CD4-positive, alpha-beta T cell treated with Interleukin-12 subunit alpha and Interleukin-12 subunit beta, for 1 hour (primary cell): ENCODE measurements at places on chromosomes 11 and 22.

GRCh38 chr22:17087498-17088131 lies 2.8 kb downstream of the IL17RA start:
- DNase-seq = peak; percentile 67

- DNase-seq = no peak
These were observed 39.1 kb downstream of the DIXDC1 start for GRCh38 chr11:111976119-111976766.

DNA sequence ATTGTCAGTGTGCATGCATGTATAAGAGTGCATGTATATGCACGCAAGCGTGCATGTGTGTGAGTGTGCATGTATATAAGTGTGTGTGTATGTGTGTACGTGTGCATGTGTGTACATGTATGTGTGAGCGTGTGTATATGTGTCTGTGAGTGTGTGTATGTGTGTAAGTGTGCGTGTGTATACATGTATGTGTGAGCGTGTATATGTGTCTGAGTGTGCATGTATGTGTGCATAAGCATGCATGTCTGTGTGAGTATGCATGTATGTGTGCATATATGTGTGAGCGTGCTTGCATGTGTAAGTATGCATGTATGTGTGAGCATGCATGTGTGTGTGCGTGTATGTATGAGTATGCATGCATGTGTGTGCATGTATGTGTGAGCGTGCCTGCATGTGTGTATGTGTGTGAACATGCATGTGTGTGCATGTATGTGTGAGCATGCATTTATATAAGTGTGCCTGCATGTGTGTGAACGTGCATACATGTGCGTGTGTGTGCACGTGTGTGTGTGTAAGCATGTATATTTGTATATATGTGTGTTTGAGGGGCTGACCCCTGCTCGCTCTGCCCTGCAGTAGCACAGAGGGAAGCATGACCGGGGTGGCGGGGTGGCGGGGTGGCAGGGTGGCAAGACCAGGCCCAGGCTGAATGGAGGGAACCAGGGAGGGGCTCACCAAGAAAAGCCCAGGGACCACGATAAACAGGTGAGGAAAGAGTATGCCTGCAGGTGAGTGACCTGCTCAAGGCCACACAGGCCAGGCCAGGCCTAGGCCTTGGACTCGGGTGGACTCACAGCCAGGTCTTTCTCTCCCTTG lies 26.3 kb downstream of the CYTH4 start:
- DNase-seq = no peak

DNA sequence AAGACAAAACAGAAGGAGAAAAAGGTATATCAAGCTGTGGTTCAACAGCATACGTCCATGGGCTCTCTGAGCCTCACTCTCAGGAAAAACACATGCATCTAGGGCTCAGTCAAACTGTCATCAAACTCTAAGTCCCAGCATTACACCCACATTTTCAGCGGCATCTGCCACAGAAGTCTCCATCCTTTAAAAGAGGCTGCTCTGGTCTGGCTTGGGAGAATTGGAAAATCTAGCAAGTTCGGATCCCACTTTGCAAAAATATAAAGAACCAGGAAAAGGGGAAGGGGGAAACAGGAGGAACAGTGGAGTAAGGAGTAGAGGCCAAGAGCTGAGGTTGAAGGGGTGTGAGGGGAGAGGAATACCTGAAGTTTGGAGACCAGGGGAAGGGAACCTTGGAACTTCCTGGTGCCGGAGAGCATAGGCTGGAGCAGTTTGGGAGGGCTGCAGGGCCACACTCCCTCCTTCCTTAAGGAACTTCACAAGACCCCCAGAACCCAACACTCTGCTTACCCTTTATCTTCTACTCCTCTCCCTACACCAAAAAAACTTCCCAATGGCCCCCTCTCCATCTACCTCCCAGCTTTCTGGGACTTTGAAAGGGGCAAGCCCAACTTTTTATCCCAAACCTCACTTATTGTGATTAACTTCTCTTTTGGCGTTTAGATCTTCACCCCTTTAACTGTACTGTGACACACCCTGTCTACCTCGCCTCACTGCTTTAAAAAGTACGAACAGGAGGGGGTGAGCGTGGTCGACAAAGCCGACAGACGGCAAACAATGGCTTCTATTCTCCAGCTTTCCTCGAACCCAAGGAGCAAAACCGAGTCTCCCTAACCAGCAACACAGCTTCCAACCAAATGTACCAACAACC lies 4.0 kb downstream of the PAX6 start:
- DNase-seq = no peak

DNA sequence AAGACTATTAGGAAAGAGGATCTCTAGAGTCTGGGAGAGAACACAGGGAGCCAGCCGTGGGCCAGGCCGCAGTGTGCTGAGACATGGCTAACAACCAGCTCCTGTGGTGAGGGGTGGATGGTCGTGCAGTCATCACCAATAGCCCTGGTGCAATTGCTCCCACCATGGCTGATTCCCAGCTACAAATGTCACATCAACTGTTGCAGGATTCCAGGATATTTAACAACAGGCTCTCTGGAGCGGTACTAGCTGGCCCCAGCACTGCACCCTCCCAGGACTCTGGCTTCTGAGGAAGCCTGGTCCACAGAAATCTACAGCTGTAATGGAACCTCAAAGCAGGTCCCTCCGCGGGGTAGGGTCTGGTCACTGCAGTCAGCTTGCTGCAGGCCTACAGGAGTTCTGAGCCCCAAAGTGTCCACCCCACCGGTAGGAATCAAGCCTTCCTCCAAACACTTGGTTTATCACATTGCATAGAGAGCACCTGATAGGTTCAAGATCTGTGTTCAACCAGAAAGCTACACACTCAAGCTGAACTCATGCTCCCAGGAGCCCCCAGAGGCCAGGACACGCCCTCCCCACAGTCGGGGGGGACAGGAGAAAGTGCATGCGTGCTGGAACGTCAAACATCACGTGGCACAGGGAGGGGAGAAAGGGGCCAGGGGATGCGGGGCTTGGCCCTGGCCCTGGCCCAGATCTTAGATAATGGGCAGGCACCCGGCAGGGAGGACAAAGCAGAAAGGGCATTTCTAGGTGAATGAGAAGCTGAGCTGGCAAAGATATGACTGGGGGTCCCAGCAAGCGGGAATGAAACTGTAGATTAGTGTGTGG lies 609.0 kb downstream of the TBC1D22A start:
- DNase-seq = no peak

- DNase-seq = no peak
These were observed 375.3 kb downstream of the DYNC2H1 start for GRCh38 chr11:103484545-103484944.

DNA sequence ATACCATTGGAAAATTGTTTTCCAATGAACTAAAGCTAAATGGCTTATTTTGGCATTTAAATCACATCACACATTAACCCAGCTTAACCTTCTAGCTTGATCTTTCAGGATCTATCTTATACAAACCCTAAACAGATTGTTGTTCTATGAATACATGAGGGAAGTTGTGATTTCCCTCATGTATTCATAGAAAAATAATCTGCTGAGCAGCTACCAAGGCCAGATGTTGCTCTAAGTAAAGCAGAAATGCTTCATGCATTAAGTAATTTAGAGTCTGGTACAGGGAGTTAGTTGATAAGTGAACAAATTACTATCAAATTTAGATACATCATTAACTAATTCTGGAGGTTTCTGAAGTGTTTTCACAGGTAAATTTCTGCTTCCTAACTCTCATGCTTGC lies 204.6 kb upstream of the ANO3 start:
- DNase-seq = no peak

DNA sequence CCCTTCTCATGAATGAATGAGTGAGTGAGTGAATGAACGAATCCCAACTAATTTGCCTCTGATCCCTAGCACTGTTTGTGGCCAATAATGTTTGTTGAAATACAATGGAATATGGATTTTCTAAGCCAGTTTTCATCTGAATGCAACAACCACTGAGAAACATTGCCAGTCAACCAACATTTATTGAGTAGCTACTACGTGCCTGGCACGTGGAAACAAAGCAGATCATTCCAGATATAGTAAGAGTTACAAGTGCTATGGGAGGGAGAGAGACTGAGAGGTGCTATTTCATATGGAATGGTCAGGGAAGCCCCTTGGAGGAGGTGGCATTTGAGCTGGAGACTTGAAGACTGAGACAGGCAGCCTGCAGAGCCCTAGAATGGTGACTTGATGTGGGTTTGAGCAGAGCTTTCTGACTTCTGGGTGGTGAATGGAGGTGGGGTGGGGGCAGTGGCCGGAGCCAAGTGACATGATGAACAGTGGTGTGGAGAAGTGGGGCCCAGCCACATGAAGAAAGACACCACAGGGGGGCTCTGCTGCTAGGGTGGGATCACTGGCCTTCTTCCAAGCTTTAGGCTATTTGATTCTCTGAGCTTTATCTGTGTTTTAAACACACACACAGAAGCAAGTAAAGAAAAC lies 35.1 kb upstream of the SMTN start:
- DNase-seq = no peak

GRCh38 chr11:114178656-114179055 lies 117.5 kb upstream of the NNMT start:
- no peak for DNase-seq

- DNase-seq = no peak
These were observed 3.0 kb downstream of the PRG2 start for GRCh38 chr11:57387289-57388030.

- DNase-seq = no peak
These were observed 7.1 kb upstream of the RASD2 start for GRCh38 chr22:35533365-35534029.

DNA sequence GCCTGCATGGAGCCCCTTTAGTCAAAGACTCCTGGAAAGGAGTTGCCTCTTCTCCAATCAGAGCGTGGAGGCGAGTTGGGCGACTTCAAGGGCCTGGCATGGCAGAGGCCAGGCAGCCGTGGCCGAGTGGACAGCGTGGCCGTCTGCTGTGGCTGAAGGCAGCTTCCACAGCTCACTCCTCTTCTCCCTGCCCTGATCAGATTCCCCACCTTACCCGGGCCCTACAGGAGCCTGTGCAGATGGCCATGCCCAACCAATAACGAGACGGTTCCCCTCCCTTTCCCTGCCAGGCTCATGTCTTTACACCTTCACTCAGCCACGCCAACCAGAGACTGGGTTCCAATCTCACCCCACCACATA lies 20.0 kb upstream of the SLC22A12 start:
- DNase-seq = no peak

DNA sequence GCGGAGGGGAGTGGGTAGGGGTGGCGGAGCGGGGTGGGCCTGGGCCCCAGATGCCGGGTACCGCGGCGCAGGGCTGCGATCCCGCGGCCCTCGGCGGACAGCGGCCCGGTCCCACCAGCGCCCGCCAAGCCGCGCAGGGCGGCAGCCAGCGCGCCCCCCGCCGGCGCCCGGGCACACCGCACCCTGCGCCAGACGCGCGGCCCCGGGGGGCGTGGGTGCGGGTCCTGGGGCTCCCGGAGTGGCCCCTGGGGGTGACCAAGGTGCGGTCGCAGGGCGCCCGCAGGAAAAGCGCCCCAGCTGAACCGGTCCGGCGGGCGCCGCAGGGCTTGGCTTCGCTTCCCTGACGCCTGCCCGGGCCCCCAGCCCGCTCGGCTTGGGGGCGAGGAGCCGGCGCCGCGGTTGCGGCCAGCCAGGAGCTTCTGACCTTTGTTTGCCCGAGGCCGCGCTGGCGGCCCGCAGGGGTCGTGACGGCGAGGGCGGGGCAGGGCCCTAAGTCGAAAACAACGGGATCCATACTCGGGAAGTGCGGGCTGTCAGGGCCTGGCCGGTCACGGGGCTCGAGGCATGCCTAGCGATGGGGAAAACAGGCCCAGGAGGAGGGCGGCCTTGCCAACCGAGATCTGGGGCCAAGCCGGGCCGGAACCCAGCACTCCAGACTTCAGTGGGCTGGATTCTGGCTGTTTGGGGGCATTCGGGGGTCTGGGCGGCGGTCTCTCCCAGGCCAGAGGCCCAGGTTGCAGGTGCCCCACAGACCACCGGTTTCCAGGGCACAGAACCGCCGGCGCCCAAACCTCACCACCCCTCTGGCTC lies 581 bp upstream of the AP5B1 start:
- no peak for DNase-seq

DNA sequence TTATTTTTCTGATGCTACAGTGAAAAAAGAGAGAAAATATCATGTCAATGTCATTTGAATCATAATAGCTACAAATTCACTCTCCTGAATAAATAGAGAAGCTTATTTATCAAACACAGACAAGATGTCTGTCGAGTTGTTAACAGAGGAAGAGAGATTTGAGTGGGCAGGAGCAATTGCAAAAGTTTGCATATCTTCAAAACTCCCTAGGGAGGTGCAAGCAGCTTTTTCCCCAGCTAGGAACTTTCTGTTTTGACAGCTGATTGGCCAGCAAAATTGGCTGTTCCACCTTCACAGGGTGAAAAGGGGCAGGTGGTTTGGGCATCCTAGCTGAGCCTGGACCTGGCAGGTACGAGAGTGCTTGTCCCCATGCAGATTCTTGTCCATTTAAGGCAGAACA lies 98.2 kb downstream of the NTM start:
- DNase-seq = no peak

DNA sequence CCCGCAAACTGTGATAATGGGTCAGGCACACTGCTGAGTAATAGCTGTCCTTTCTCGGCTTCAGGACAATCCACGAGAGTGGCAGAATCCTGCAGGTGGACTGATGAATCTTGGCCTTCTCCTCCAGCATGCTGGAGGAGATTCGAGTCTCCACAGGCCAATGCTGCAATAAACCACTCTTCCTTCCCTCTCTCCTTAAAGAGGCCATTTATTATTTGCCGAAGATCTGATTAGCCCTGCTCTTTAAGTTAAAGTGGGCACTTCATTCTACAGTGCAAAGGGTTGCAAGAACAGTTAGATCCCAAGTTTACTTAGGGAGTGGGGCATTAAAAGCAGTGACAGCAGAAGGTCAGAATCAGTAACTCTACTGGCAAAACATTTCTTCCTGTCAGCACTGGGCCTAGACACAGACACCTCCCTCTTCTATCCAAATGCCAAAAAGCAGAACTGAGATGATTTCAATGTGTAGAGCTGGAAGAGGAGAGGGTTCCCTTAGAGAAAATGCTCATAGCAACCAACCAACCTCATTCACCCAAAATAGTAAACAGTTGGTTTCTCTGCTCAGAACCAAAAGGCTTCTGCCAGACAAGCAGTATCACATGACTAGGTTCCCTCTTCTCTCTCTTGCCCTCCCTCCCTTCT lies 121.7 kb downstream of the SGSM3 start:
- DNase-seq = peak; percentile 42

GRCh38 chr11:120657306-120658070 lies 145.9 kb downstream of the GRIK4 start:
- DNase-seq = no peak

DNA sequence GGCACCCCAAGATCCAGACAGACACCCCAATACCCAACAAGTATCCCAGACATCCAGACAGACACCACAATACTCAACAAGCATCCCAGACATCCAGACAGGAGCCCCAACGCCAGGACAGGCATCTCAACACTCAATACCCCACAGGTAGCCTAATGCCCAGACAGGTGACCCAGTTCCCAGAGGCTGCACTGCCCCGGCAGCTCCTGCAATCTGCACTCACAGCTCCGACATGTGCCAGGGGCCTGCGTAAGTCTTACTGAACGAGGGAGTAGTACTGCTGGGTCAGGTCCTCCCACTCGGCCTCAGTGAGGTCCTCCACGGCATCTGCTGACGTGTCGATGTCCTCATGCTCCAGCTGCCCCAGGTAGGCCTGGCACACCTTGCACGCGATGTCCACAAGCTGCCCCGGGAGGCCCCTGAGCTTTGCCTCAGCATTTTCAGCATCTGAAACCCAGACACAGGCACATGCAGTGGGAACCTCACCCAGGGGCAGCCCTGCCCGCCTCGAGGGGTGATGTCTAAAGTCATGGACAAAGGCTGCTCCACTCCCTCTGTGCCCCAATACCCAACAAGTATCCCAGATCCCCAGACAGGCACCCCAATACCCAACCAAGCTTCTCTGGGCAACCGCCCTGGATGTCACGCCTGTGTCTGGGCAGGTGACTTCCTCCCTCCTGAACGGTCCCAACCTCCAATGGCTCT lies 16.6 kb downstream of the TTLL8 start:
- DNase-seq = no peak
